ENCODE measurements at places on chromosomes 2 and 18.

DNA sequence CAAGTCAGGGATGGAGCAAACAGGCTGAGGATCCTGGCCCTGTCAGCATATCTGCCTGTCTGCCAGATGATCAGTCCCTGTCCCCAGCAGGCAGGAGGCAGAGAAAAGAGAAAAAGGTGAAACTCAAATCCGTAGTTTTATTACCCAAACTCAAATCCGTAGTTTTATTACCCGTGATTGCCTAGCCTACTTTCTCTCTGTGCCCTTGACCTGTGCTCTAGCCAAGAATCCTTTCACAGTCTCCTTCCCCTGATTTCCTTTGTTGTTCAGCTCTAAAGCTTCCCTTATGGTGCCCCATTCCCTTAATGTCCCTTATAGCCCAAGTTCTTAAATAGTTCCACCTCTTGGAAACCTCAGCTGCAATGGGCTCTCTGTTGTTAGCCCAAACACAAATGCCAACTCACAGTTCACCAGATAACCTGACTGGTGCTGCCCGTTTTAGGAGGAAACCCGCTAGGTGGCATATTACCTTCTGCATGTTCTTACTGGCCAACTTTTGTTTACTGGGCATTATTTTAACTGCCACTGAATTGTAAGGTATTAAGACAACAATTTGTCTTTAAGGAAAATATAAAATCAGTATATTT, 125.7 kb upstream of the FZD5 start:
- DNase-seq = no peak

DNA sequence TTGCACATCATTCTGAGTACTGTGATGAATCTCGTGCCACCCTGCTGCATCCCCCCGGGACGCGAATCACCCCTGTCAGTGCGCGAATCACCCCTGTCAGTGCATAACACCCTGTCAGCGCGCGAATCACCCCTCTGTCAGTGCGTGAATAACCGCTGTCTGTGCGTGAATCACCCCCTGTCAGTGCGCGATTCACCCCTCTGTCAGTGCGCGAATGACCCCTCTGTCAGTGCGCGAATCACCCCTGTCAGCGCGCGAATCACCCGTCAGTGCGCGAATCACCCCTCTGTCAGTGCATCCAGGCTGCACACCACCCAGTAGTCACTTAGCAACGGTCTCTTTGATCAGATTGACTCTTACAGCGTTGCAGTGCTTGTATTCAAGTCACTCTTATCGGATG, 134.4 kb upstream of the TPO start:
- DNase-seq = no peak

- no peak for DNase-seq
Measured at GRCh38 chr2:237549216-237549615, 17.2 kb upstream of the PRLH start.

- DNase-seq = no peak
Measured at GRCh38 chr2:109370399-109371035, 241.5 kb downstream of the SH3RF3 start.

- DNase-seq = no peak
Measured at GRCh38 chr2:199201539-199201938, 256.2 kb downstream of the SATB2 start.

GRCh38 chr2:28004086-28004485, 113.6 kb downstream of the BABAM2 start:
- DNase-seq = no peak

DNA sequence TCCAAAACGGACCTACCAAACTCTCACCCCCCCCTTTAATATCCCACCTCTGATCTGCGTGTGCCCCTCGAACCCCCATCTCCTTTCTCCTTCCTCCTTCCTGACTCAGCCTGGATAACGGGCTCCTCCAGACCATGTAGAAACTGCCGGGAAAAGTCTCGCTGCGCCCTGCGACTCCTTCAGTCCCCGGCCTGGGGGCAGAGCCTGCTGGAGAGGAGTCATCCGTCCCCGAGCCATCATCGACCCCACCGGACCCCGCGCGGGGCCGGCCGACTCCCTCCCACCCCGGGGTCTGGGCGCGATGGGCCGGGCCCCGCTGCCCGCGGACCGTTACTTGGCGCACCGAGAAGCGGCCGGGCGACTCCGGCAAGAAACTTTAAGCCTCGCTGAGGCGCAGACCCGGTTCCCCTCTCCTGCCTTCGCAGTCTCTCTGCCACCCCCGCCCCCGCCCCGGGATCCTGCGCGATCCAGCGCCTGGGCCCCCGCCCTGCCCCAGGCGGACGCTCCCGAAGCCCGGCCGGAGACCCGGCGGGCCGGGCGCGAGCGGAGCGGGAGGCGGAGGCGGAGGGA, 3.4 kb downstream of the ZEB2 start:
- no peak for DNase-seq

GRCh38 chr2:160703648-160704585, 210.3 kb upstream of the RBMS1 start:
- no peak for DNase-seq
